ENCODE measurements at places on chromosomes 5 and 9.

DNA sequence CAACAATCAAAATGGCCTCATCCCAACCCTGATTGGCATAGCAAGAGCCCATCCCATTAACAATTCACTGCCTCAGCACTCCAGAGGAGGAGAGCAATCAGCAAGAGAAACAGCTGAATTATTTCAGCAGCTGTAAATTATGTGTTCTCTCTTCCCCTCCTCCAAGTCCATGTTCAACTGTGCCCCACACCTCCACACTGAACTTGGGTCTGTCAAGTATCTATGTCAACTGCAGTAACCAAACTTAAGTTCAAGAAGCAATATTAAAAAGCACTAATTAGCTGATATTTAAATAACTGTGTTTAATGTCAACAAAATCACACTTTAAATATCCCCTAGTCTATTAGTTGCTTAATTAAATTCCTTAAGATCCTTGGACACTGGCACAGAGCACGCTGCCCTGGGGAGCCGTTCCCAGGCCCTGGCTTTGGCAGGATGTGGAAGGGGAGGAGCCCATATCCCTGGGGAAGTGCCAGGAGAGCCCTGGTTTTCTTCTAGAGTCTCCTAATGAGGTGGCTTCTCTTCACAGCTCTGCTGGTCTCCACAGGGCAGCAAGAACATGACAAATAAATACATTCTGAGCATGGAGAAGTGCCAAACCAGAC is 50.6 kb downstream of the SIL1 start:
- DNase-seq = no peak

- DNase-seq = no peak
Measured at GRCh38 chr5:92939428-92939827, 641.6 kb downstream of the NR2F1-AS1 start.

DNA sequence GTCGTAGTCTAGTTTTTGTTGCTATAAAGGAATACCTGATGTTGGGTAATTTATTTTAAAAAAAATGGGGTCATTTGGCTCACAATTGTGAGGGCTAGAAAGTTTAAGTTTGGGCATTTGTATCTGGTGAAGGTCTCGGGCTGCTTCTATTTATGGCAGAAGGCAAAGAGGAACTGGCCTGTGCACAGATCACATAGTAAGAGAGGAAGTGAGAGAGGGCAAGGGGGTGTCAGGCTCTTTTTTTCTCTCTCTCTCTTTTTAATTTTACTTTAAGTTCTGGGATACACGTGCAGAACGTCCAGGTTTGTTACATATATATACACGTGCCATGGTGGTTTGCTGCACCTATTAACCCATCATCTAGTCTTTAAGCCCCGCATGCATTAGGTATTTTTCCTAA is 453.3 kb downstream of the DIRAS2 start:
- no peak for DNase-seq

- DNase-seq = no peak
Measured at GRCh38 chr5:109779036-109779735, 89.5 kb downstream of the MAN2A1 start.

DNA sequence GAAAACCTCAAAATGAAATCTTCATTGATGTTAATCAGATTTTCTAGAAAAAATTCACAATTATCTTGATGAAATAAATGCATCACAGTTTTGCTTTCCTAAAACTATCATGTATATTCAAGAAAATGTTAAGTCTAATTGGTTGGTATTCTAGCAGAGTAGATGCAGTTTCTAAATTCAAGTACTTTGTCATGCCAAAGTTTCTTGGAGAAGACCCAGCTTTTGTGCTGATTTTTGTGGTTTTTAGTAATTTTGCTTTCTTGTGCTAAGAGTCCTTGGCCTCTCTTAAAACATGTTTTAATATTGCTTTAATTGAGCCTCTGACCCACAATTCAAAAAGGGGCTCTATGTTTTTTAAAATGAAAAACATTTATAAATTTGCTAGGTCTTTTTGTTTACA is 924.8 kb upstream of the PTPRD start:
- DNase-seq = no peak

GRCh38 chr5:81898403-81898802 is 73.4 kb upstream of the ATG10 start:
- DNase-seq = no peak

DNA sequence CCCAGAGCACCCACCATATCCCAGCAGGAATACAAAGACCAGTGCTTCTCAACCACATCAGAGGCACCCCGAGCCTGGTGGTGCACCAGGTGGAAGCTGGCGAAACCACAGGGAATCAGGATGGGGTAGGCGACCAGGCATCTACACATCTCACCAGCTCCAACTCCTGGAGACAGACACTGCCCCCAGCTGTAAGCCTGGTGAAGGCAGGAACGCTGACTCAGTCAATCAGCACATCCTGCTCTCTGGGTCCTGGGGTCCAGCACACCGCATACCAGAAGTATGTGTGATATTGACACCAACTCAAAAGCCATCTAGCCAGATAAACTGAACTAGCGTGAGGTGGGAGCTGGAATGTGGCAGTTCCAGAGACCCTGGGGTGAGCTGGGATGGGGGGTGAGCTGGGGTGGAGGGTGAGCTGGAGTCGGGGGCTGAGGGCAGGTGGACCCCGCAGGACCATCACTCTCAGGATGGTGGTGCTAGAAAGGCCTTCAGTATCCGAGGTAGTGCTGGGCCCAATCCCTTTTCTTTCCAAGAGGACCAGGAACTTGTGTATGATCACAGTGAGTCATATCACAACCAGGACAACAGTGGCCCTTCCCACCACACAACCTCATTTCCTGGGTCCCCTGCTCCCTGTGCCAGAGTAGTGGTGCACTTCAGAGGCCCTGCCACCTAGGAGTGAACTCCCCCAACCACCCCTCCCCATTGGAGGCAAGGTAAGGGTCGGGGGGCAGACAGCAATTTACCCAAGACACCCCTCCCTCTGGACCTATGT is 2.5 kb downstream of the DBN1 start:
- DNase-seq = no peak

GRCh38 chr5:136560126-136560525 is 194.8 kb upstream of the TRPC7 start:
- no peak for DNase-seq

DNA sequence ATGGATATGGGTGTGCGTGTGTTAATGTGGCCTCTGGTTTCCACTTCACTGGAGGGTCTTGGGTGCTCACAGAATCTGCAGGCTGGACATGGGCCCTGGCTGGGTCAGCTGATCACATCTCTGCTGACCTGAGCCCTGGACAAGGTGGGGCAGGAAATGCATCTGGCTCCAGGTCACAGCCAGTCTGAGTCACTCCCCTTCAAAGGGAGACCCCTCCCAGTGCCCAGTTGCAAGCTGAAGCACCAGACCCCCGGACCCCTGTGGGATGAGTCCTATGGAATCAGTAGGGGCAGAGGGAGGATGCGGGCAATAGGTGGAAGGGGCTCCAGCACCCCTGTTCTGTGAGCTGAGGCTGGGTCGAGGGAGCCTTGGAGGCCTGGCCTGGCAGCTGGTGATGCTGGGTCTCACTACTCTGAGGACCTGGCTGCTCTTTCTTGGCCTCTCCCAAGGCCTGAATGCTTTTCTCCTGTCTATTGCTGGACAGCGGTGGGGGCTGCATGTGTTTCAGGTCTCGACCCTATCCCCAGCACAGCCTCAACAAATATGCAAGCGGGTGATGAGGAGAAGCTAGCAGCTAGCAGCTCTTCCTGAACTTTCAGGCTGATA is 54.5 kb downstream of the PHF2 start:
- DNase-seq = no peak

DNA sequence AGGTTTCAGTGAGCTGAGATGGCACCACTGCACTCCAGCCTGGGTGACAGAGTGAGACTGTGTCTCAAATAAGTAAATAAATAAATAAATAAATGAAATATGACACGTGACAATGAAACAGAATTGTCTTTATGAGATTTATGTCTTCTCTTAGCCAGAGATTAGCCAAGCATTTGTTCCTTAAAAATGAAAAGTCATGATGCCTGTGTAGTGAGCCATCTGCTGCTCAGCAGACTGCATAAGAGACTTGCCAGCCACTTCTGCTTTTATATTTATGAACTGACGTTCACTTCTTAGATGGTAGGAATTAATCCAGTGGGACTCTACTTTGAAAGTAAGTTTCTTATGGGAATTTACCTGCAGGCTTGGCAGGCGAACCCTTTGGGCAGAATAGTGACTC is 227.4 kb downstream of the NR3C1 start:
- DNase-seq = no peak

DNA sequence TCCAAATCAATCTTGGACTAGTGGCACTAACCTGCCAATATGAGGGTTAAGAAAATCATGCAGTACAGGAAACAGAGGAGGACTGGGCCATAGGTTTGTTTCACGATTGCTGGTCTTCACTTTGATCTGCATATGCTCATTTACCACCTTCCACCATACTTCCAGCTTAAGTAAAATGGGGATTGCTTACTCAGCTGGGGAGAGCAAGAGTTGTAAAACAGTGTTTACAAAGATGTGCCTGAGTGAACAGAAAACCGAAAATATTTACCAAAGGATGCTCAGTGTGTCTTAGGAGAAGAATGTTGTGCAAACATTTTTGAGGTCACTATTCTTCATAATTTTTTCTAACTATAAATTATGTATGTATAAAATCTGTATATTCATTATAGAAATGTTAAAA is 65.1 kb upstream of the DNAH5 start:
- DNase-seq = no peak

GRCh38 chr9:135925496-135926133 is 18.3 kb upstream of the CAMSAP1 start:
- peak; percentile 95 for DNase-seq

- no peak for DNase-seq
Measured at GRCh38 chr9:65411901-65412300, 126.9 kb upstream of the FOXD4L5 start.

DNA sequence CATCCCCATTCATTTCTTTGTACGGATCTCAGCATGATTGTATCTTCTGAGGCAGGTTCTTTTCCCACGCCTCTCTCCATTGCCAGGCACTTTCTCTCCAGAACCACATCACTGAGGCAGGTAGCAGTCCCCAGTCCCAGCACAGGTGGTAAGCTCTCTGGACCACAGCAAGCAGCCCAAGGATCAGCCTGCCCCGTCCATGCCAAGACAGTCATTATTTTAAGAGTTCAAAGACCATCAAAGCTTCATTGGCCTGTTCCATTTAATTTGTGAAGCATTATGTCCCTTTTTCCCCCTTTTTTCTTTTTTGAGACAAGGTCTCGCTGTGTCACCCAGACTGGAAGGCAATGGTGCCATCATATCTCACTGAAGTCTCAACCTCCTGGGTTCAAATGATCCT is 171.7 kb downstream of the AUH start:
- peak; percentile 5 for DNase-seq

DNA sequence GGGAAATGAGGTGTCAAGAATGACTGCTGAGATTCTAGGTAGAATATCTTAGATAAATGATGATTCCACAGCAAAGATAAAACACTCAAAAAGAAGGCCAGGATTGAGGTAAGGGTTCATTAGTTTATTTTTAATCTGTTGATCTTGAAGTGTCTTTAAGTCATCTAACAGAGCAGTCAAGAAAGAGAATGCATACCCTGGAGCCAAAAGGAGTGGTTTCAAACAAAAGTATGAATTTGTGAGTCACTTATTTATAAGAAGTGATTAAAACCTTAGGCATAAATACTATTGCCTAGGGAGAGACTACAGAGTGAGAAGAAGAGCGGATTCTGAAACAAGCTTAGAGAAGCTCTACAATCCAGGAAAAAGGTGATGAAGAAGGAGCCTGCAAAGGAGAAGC is 541.0 kb downstream of the DTWD2 start:
- DNase-seq = no peak

- no peak for DNase-seq
Measured at GRCh38 chr9:3836011-3836410, 310.2 kb upstream of the RFX3 start.

DNA sequence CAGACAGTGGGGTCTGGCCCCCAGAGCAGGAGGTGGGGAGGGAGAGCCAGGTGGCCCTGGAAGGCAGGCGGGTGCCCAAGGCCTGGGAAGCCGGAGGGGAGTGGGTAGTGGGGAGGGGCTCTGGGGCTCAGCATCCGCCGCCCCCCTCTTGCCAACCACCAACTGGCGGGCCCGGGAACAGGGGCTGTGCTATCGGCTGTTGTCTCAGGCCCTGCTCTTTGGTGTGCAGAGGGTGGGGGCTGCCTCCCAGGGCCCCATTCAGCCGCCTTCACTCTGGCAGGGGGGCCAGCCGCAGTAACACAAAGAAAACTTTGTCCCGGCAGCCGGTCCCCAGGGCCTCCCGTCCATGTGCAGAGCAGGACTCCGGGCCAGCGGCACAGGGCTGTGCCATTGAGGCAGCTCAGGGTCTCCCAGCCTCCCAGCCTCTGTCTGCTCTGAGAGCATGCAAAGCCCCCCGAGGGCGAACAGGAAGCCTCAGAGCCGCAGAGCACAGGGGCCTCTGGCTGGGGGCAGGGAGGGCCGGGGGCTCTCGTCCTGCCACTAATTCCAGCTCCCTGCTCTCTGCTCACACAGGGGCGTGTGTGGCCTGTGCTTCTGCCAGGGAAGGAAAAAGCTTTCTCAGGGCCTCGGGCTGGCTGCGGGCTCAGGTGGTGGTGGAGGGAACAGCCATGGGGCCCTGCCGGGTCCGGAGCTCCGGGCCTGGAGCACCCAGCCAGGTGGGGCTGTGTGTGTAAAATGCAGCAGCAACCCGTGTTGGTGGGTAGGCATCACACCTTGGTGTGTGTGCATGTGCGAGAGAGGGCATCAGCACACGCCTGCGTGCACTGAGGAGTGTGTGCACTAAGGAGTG is 54.2 kb upstream of the NOTCH1 start:
- no peak for DNase-seq

DNA sequence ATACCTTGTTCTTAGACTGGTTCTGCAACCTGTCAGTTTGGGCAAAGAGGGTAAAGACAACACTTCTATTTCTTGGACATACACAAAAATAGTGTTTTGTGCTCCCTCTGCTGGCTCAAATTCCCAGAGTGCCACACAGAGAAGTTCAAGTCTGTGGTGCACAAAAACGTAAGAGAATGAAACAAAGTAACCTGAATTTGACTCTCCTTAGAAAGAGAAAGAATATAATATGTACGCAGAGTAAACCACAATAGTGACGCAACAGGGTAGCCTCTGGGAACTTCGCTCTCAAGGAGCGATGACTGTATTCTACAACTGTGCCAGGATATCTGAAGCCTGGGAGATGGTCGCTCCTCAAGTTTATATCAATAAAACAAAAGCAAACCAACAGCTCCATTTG is 18.5 kb downstream of the DDX31 start:
- DNase-seq = no peak

- DNase-seq = no peak
Measured at GRCh38 chr5:7606840-7607465, 211.0 kb downstream of the ADCY2 start.

GRCh38 chr9:89984214-89984613 is 379.4 kb downstream of the GADD45G start:
- no peak for DNase-seq

DNA sequence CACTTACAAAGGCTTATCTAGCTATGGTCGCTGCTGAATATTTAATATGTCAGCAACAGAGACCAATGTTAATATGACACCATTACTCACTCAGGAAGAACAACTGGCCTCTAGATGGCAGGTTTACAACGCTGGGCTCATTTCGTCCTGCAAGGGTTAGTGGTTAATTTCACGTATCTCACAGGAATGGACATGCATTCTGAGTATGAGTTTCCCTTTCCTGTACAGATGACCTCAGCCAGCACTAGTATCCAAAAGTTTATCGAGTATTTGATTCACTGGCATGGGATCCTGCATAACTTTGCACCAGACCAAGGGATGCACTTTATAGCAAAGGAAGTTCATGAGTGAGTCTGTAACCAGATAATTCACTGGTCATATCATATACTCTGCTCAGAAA is 8.7 kb upstream of the TRPC7 start:
- DNase-seq = no peak
